ENCODE measurements at places on chromosomes 3 and 15. TPM values are rescaled to one million over a fixed set of nuclear protein-coding genes. Genes with fewer than 3 reads are reported as not detected.
A peak's percentile ranks its signal among the peaks of the same experiment; 100 is the strongest.

DNA sequence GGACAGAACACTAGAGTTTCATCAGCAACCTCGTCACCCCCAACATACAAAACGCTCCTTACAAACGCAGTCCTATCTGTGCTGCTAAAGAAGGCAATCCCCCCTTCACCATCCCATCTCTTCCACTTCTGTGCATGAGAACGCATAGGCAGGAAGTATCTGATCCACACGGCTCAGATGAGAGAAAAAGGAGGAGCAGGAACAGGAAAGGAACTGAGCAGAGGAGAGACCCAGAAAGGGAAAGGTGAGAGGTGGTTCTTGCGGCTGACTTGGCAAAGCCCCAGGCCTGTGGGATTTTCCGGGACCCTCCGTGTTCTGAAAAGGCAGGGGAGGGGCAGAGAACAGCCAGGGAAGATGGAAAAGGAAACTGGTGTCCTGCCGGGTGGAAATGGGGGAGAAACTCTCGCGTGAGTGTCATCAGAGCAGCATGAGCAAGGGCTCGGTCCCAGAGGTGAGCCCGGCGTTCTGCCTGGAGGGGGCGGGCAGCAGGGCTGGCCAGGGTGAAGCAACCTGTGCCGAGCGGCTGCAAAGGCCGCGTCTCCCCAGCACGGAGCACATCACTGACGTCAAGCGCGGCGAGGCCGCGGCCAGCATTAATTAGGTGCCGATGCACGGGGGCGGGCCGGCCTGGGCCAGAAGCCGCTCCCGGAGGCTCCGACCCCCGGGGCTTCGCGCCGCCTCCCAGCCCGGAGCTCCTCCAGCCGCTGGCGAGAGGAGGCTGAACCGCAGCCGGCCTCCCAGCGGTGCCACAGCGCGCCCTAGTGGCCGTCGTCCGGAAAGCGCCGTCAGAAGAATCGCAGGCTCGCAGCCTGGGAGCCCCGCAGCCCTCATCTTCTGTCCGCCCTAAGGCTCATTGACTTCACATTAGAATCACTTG is 35.8 kb downstream of the CPN2 start:
- peak; percentile 86 for DNase-seq

- DNase-seq = no peak
These were observed 8.4 kb downstream of the KBTBD8 start for GRCh38 chr3:67006460-67006859.

DNA sequence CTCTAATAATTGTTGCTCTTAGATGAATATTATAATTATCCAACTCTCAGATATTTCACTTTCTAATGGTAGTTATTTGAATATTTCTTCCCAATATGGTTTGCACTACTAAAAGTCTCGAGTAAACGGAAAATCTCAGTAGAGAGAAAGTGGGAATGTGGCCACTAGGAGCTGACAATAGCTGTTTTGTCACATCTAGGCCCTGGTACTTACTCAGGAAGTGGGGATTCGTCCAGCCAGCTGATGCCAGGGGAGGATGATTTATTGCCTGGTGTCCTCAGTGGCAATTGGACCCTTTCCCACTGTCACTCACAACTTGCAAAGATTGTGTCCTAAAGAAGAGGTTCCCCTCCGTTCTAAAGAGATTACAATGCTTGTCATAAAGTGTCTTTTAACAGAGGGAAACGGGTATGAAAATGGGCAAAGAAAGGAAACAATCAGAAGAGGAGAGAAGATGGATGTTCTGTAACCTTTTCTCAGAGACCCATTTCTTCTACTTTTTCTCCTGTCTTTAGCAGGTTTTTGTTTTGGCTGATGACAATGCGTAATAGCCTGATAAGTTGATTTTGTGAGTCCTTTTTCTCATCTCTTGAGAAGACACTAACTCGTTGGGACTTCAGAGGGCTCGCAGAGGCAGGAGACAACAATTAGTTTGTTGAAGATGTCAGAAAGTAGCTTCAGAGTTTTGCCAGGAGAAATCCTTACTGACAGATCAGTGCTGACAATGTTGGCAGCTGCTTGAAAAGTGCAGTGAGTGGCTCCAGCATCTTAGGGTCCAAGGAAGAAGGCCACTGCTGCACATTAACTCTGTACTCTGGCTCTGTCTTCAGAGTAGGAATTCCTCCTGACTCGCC is 320.6 kb downstream of the MECOM start:
- DNase-seq = no peak

GRCh38 chr3:157067114-157067513 is 92.8 kb downstream of the CCNL1 start:
- no peak for DNase-seq

SHC4 gene
- polyA plus RNA-seq = 2.8 TPM

- DNase-seq = peak; percentile 9
These were observed 60.4 kb upstream of the LMOD3 start for GRCh38 chr3:69182588-69183316.

GRCh38 chr3:11364181-11364580 is 92.0 kb downstream of the ATG7 start:
- DNase-seq = no peak

DNA sequence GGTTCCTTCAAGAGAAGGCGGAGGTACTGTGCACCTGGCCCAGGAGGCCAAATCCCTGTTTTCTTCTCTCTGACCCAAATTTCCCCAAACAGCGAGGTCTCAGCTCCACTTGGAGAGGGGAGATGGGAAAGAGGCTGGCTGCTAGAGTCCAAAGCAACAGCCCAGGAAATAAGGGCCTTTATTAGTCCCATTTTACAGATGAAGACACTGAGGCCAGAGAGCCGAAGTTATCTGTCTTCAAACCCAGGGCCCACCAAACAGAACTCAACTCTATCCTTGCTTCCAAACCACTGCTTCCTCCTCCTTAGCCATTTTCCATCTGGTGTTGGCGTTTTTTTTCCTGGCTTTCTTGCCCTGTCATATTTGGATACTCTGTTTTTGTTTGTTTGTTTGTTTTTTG is 22.0 kb upstream of the FLNB start:
- DNase-seq = no peak

CLDN18 gene
- 0.19 TPM for polyA plus RNA-seq

GRCh38 chr3:39383881-39384664 is 903 bp downstream of the SLC25A38 start:
- DNase-seq = peak; percentile 94

MNS1 gene
- 5.3 TPM for polyA plus RNA-seq

GRCh38 chr3:191563722-191564121 is 102.8 kb downstream of the PYDC2 start:
- DNase-seq = no peak

SLC26A6 gene
- polyA plus RNA-seq = 12.3 TPM

DNA sequence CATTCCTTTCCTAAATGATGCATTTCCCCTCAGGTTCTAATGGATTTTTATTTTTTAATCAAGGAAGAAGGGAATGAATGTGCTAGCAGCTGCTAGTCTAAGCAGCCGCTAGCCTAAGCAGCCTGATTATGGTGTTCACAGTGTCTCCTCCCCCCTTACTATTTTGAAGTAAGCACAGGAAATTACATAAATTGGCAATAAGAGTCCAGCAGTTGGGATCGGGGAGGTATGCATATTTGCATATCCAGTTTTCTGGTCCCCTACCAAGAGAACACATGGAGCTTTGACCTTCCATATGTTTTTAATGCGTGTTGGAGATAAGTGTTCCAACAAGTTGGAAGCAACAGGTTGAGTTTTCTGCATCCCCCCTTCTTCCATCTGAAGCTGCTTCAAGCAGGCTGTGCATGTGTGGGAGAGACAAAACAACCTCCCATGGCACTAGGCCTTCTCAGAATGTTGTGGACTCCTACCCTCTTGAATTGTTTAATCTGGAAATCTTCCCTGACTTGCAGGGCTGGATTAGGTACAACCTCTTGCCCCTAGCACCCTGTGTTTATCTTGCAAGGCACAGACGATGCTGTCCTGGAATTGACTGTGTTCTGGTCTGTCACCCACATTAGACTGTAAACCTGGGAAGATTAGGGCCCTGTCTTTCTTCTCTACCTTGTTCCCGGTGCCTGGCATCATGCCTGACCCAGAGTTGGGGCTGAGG is 124.8 kb upstream of the LRIG1 start:
- DNase-seq = peak; percentile 67

WNT5A gene
- 13.5 TPM for polyA plus RNA-seq

DNA sequence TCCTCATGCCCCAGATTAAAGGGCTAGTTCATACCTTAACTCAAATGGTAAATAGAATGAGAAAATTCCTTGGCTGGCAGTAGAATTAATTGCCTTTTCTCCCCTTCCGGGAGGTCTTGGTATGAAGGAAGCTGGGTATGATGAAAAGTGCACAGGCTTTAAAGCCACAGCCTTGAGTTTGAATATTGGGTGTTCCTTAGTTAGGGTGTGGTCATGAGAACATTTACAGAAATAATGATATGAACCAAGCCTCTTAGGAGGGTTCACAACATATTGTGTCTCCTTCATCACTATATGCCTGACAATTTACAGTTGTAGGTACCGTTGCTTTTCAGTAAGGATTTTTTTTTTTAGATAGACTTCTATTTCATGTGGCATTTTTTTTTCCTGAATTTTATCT is 48.1 kb downstream of the PYDC2 start:
- no peak for DNase-seq

DNA sequence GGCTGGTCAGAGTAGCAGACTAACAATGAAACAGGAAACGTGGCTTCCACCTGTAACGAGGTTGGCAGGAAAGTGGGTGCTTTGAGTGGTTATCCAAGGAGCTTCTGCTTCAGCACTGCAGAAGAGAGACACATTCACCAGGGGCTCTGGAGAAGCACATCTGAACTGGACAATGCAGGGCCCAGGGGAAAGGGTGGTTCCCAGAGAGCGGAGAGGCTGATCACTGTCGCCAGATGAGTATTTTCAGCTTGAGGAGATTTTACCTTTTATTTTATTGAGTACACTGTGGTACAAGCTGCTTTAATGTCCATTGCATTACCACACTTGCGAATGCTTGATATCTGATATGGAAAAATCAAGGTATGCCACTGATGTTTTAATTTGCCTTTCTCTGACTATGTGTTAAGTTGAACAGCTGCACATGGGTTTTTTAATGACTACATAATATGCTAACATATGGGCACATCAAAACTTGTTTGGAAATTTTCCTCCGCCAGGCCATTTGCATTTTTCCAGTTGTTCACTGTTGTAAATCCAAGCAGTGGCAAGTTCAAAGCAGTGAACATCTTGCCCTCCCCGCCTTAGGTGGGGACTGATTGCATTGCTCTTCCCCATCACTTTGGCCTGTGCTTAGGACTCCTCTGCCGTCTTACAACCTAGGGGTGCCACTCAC is 52.1 kb downstream of the LRTM1 start:
- no peak for DNase-seq

All from muscle of back (tissue), 13 donors.